ENCODE measurements at places on chromosomes 5 and 9.

DNA sequence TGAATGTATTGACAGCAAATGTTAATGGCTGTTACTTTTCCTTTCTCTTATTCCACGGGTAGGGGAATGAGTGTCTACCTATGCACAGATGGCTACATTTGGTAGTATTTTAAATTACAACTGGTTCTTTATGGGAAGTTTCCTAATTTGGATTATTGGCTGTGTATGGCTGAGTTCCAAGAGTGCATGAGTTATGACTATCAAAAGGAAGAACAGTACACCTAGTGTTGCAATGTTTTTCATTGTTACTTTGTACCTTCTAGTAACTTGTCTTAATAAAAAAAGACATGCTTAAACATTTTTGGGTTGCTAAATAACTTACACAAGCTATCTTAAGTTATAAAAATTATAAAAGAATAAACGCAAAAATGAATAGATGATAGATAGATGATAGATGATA, 35.8 kb upstream of the MAMDC2 start:
- no peak for DNase-seq

DNA sequence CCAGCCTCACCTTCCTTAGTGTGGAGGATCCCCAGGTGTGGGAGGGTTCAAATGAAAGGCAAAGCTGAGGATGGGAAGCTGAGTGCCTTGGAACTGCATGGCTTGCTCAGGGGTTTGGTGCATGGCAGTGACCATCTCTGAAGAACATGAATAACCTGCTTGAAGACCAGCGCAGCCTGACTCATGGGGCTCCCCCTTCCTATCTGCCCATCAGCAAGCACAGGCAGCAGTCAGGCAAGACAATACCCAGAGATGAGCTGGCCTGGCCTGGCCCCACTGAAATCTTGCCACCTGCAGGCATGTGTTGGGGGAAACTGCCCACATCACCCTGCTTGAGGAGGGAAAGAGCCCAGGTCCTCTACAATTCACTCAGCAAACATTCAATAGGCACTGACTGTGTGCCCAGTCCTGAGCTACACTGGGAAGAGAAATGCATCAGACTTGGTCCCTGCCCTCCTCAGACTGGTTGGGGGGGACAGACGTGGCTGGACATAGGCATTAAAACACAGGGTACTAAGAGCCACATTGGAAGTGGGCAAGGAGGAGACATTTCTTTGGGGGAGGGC, 105.0 kb upstream of the ALDH1B1 start:
- no peak for DNase-seq

DNA sequence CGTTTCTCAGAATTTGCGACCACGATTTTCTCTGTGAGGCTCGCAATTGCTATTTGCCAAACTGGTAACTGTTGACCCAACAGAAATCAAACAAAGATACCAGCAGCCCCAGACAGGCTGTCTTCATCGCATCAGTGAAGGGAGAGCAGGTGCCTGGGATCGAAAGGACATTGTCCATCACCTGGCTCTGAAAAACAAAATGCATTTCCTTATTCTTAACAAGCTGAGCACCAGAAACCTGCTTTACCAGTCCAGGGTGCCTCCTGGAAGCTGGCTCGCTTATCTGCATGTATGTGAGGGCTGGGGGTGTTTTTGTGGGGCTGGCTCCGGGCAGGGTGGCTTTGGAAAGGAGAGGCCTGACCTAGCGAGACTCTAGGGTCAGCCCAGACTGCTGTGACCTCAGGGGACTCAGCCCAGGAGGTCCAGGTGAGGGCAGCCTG, 24.7 kb downstream of the WWC1 start:
- no peak for DNase-seq

GRCh38 chr5:53569453-53569852, 9.0 kb downstream of the NDUFS4 start:
- DNase-seq = no peak

- no peak for DNase-seq
Measured at GRCh38 chr9:2234371-2234893, 219.3 kb downstream of the SMARCA2 start.

GRCh38 chr9:135885100-135885853, 22.1 kb downstream of the CAMSAP1 start:
- no peak for DNase-seq

All from activated naive CD8-positive, alpha-beta T cell treated with anti-CD3 and anti-CD28 coated beads for 36 hours (primary cell).